Heart left ventricle (tissue), 16 donors: ENCODE measurements at places on chromosomes 3 and 15. TPM values are rescaled to one million over a fixed set of nuclear protein-coding genes. Genes with fewer than 3 reads are reported as not detected.

- no peak for DNase-seq
Observed at GRCh38 chr15:93146601-93147000, 57.6 kb upstream of the RGMA start.

DNA sequence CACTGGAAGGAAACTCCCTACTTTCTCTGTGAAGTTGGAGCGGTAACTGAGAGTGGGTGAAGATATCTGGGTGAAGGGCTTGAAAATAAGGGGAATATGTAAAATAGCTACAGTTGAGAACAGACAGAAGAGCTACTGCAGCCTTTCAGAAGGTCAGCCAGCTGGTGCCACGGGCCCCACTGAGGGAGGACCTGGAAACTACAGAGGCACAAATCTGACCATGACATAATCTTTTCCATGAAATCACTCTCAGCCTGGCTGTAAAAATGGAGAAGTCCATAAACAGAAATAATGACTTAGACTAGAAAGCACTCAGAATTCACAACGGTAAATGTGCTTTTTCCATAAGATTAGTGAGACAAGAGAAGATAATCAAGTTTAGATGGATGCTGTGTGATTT, 46.4 kb downstream of the ST3GAL6 start:
- DNase-seq = peak; percentile 59

DNA sequence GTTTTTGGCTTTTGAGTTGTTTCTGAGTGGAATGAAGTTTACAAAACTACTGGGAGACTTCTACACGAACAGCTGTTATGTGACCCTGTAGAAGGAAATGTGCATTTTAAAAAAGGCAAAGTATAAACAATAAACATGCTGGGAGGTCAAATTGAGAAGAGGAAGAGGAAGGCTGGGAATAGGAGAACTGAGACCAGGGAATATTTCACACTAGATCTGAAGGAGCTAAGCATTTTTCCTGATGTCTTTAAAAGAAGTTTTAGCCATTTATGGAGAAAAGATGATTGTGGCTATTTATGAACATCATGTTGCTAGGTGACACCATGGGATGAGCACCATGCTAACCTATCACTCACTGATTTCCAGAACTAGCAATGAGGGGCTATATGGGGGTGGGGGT, 76.3 kb upstream of the FAM98B start:
- DNase-seq = no peak

GRCh38 chr3:32492684-32493436, 9.8 kb downstream of the CMTM6 start:
- no peak for DNase-seq

- DNase-seq = no peak
Observed at GRCh38 chr15:45112591-45113379, 1.2 kb downstream of the DUOX2 start.

The MB21D2 gene
- total RNA-seq = 4.8 TPM

GRCh38 chr15:31345606-31346366, 19.2 kb downstream of the KLF13 start:
- DNase-seq = no peak

DNA sequence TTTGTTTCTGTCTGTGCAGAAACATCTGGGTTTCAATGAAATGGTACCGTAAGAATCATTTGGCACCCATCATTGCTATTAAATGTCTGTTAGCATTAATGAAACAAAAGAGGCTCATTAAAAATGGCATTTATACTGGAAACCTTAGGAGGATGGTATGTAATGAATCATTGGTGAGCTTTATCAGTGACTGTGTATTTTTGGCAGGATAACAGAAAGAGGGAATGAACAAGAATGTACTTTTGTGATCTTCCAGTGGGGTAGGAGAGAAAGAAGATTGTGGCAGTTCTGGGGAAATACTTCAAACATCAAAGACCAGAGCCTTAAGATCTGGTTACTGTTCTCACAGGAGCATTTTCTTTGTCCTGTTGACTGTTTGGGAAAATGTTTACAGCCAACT, 4.7 kb upstream of the DCBLD2 start:
- DNase-seq = no peak

GRCh38 chr3:60980342-60980692, 270.9 kb downstream of the FHIT start:
- DNase-seq = no peak

GRCh38 chr3:134328147-134328591, 46.1 kb downstream of the AMOTL2 start:
- no peak for DNase-seq

The MUC4 gene
- not detected for total RNA-seq

DNA sequence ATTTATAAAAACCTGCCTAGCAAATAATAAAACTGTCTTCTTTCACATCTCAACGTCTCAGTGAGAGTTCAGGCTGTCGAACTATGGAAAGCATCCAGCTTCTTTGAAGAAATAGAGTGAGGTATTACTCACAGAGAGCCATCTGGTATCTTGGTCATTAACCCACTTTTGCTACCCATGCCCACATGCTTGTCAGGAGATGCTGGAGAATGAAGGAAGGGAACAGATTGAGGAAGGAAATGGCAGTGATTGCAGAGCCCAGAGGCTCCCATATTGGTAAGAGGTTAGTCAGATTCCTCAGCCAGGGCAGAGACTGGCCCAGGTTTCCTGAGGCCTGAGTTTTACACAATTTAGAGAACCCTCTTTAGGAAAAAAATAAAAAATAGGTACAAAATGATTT, 119.1 kb downstream of the B3GALNT1 start:
- no peak for DNase-seq

DNA sequence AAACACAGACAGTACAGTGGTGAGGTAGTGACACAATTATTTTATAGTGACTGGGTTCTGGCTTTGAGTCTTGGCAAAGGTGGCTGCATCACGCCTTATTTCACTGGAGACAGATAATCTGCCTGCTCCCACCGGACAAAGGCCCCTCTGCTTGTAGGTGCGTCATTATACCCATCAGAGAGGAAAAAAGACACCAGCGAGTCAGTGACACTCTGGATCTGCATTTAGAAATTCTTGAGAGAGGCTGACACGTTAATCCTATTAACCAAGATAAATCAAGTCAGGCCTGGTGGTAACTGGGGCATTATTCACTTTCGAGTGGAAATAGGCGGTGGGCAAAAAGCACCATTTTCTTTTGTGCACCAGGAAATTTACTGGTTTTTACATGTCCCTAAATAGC, 76.2 kb downstream of the NR2F2 start:
- no peak for DNase-seq

The GABRG3 gene
- not detected for total RNA-seq

DNA sequence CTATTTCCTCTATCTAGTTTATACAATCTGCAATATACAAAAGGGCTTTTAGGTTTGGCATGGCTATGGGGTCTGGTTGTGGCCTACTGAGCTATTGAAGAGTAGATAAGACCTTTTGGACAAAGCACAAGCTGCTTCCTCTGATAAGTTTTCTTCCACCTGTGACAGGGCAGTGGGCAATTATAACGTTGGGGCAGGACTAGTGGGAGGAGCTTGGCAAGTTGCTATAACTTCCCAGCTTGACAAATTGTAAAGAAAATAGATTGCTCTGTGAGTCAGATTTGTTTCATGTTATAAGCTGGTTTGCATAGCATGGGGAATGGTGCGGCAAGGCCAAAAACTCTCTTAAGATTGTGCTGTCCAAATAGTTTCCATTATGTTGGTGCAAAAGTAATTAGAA, 64.9 kb downstream of the SLC7A14 start:
- no peak for DNase-seq

- DNase-seq = no peak
Observed at GRCh38 chr15:45114076-45114750, at the start of the genes DUOX2 and DUOXA2. DUOX2 (minus strand) TSS chr15:45114172; CDS start chr15:45113411, 761 bp downstream. DUOXA2 (plus strand) TSS chr15:45114326; CDS start chr15:45114606, 280 bp downstream.

GRCh38 chr3:190989218-190989617, 126.7 kb upstream of the GMNC start:
- DNase-seq = no peak

The IL17RB gene
- total RNA-seq = not detected

GRCh38 chr3:143080196-143080595, 39.4 kb upstream of the CHST2 start:
- DNase-seq = no peak

DNA sequence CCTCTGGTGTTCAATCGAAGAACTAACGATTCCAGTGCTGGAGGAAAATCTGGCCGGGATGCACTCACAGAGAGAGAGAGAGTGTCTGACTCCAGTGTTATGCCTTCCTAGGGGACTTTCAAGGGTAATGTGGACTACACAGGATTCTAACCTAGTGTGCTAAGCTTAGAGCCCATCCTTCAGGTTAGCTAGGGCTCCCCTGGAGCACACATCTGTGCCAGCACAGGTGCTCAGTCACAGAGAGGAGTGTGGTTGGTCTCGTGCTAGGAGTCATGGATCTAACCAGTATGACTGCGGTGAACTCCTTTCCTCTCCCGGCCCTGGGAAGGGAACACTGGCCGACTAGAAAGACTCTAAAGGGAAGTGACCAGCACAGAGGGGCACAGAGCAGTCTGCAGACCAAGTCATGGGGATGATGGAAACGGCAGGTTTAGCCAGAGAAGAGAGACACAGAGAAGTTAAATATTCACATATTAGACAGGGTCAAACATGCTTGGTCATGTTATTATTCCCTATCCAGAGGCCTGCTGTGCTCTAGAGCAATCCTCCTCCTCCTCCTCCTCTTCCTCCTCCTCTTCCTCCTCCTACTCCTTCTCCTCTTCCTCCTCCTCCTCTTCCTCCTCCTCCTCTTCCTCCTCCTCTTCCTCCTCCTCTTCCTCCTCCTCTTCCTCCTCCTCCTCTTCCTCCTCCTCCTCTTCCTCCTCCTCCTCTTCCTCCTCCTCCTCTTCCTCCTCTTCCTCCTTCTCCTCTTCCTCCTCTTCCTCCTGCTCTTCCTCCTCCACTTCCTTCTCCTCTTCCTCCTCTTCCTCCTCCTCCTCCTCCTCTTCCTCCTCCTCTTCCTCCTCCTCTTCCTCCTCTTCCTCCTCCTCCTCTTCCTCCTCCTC, 280.3 kb downstream of the XXYLT1 start:
- no peak for DNase-seq
